ENCODE measurements at places on chromosomes 6 and 20.

- no peak for DNase-seq
Observed at GRCh38 chr20:21315138-21315537, 12.0 kb downstream of the XRN2 start.

DNA sequence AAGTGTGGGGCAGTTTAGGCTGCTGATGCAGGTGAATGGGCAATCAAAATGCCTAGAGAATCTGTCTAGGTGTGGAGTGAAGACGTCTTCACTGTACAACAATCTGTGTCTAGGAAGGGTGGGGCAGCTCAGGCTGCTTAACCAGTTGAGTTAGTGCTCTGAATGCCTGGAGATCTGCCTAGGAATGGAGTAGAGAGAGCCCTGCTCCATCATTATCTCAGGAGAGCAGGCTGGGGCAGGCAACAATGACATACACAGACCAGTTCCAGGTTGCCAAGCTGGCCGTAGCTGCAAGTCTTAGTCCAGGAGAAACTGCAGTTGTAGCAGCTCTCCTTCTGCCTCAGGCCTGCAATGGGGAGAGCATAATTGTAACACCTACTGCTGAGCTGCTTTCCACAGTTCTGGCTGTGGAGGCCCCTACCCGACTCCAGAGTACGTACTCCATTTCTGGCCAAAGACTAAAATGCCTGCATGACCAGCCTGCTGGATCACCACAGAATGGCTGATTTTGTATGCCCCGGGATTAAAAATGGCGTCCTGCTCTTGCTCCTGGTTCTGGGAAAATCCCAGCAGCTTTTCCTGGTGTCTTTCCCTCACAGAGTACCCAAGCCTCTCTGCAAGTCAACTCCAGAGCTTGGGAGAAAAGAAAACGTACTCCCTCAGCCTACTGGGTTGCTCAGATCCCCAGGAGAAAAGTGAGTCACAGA lies 545.4 kb downstream of the ADGRB3 start:
- no peak for DNase-seq

DNA sequence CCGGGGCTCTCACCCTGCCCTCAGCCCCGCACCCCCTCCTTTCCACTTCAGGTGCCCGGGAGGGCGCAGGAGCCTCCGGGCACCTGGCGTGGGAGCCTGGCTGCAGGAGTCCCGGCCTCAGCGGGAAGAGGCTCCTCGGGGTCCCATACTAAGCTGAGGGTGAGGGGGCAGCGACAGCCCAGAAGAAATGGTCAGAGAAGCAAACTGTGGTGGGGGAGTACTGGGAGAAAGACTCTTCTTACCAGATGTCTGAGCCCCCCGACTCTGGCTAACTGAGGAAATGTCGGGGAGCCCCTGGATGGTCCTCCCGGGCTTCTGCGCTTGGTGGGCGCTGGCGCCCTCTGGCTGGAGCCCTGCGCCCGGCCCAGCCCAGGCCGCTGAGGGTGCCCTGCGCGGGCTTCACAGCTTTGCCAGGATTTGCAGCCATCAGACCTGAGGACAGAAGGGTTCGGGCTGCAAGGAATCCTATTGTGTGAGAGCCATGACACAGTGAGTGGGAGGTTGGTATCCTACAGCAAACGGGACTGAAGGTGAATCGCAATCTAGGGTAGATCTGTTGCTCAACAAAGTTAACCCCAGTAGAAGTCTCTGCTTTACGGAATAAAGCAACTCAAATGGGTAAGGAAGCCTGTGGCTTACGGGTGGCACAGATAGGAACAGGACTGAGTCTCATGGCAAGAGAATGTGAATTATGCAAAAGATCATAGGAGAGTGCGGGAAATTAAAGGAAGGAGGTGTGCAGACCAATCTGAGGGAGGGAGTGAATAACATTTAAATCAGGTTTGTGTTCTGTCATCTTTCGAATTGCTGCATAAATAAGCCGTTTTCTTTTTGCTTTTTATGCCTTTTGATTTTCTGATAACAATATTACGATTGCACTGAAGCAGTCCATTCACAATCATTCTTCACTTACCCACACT lies 639 bp upstream of the RCAN2 start:
- no peak for DNase-seq

- no peak for DNase-seq
Observed at GRCh38 chr20:48054051-48054450, 268.8 kb upstream of the SULF2 start.

DNA sequence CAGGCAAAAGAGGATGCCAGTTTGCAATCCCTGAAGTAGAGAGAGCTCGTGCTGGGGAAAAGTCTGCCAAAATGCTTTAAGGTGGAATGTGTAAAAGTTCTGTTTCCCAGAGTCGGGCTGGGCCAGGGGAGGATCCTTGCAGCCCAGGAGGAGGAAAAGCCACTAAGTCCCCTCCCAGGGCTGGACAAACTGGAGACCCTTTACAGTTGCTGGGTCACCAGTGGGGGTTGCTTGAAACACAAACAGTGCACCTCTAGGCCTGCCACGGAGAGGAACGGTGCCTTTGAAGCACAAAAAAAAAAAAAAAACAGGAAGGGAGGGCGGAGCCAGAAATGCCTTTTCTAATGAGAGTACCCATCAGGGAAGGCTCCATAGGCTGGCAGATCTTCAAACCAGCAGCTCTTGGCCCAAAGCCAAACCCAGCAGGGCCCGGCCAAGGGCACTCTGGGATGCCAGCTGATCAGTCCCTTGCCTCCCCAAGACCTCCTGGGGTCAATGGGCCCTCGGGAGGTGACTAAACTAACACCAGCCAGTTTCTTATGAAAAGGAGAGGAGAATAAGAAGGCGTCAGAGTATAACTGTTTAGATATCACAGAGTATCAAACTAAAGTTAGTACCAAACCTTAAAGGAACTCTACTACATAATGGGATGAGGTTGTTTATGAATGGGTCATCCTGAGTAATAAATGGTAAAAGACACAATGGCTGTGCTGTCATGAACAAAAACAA lies 23.7 kb downstream of the HLA-A start:
- peak; percentile 88 for DNase-seq

DNA sequence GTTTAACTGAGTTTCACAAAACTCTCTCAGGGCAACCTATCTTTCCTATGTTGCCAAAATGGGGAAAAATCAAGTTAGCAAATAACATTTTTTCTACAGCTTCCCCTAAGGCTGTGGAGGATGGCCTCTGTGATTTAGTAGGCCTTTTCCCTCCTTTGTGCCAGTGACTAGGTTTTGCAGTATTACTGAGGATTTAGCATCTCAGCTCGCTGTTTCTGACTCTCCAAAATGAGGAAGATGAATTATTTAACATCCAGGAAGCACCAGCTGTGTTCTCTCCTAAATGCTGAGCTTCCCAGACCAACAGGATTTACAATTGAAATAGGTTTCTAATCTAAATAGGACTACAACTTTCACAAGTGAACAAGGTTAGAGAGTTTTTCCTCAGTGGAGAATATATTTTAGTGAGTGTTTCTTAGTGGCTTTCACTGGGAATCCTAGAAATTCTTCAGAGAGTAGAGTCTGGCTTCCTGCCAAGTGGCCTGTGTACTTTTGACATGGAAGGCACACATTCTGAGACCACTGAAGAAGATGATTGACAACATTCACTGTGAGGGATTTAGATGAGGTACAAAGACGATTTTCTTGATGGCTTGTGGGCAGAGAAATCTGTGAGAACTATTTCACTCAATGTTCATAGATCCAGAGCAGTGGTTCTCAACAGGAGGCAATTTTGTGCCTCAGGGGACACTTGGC lies 62.4 kb downstream of the PTCHD4 start:
- DNase-seq = no peak

GRCh38 chr6:166460473-166461437 lies 78.0 kb upstream of the MPC1 start:
- no peak for DNase-seq

DNA sequence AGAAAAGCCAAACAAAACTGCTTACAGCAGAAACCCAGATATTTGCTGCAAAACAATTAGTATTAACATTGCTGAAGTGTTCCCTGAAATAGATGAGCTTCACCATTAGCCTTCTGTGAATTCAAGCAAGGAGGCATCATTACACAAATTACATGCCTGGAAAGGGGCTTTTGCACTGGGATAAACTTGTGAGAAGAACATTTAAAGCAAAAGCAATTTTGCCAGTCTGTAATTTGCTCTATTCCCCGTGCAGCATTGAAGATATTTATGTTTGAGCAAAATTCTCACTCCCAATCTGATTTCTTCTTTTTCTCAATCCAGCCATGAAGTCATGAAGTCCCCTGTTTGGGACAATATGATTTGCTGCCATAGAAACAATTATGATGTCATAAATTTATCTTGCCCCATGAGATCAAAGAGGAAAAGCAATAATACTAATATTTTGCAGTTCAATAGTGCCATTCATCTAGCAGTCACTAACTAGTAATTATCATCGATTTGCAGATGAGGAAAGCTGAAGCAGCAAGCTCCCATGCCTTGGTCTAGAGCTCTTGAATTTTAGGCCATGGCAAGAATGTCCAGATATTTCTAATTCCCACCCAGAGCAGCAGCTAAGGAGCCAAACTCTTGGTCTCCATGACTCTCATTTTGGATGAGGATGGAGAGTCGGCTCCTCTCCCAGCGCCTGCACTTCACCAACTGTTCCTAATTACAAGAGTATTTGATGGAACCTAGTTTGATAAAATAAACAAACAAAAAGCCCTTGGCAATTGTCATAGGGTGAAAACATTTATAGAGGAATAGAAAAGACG lies 49.5 kb upstream of the CCN6 start:
- no peak for DNase-seq

DNA sequence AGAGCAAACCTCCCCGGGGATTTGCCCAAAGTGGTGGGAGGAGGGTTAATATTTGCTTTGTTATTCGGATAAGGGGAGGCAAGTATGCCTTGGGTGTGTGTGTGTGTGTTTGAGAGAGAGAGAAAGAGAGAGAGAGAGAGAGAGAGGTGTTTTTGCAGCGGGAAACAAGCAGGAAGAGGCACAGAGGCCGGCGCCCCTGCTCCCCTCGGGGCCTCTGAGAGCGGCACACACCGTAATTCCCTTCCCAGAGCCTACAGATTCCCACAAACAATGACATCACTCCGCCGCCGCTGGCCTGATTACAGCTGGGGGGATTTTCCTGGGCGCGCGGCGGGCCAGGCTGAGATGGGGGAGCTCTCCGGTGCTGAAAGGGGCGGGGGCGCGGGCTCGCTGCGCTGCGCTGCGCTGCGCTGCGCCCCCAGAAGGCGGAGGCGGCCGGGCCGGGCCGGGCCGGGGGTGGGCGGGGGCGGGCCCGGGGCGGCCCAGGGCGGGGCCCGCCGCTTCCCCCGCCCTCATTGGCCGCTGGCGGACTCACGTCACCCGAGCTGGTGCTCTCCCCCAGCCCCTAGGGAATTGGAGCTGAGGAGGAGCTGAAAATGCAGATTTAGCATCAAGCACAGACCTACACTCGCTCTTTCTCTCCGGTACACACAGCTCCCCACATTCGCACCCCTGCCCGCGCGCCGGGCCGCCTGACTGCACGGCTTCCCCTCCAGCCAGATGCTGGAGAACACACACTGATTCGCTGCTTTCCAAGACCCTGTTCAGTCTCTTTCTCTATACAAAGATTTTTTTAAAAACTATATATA lies at the start of gene PCSK2:
TSS of gene PCSK2 (plus strand) at position 631 of the 809 bp plus-strand sequence. CDS start 266 bp downstream, outside the sequence.
- no peak for DNase-seq

GRCh38 chr20:37821696-37822095 lies 81.2 kb upstream of the VSTM2L start:
- no peak for DNase-seq

- no peak for DNase-seq
Observed at GRCh38 chr20:16260911-16261310, 312.3 kb downstream of the KIF16B start.

GRCh38 chr6:100575921-100576320 lies 111.2 kb upstream of the SIM1 start:
- DNase-seq = no peak

DNA sequence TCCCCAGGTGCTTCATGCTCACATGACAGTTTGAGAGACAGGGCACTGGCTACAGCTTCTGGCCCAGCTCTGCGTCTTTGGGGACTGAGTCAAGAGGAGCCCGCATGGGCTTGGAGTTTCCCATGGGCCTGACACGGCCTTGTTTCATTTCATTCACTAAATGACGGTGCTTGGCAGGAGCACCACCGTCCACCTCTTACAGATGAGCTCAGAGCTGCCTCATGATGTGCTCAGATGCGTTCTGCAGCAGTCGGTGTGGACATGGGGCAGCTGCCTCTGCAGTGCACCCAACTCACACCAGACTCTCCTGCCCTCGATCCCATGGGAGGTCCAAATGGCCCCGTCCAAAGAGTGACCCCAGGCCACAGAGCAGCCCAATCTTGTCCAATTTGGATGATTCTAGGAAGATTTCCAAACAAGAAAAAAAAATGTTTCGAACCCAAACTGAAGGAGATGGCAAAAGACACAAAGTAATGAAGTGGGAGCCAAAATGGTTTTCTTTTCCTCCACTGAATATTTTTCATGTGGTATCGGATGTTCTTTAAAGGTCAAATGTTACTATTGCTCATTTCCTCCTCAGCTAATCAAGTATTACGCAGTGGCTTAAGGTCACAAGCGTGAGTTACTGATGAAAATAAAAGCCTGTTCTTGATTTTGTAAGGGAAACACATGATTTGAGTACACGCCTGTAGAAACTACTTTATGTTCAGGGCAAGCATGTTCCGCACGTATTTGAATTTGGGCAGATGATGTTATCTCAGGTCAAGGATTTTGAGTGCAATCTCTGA lies 524.2 kb downstream of the CDH26 start:
- DNase-seq = no peak

- DNase-seq = no peak
Observed at GRCh38 chr6:35485402-35485877, 11.4 kb downstream of the TEAD3 start.

DNA sequence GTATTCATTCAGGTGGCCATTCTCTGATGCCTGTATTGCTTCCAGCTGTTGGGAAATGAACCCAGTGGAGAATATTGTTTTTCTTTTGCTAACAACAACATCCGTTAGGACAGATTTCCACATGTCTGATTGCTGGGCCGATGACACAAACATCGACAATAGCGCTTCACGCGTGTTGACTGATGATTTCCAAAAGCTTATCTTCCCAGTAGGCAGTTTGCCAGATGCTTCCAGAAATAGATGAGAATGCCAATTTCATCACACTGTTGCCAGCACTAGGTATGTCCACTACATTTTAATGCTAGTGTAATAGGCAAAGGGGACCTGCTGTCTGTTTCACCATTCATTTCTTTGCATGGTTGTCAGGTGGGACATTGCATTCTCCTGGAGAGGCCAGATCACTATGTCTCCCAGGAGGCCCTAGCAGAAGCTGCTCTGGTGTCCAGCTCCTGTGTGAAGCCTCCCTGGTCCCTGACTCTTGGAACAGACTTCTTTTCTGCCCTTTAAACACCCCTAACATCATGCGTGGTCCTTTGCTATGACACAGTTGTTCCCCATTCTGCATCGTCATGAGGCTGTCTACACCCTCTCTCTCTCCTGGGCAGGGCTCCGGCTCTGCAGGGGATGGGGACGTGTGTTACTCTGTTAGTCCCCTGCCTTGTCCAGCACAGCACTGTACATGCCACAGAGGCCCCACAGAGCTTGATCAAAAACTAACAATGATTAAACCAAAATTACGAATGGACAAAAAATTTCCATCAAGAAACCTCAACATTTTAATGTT lies 181.6 kb downstream of the CDH26 start:
- DNase-seq = no peak

GRCh38 chr20:19996917-19997316 lies 20.2 kb upstream of the NAA20 start:
- no peak for DNase-seq

- DNase-seq = no peak
Observed at GRCh38 chr20:18986895-18987580, 173.5 kb downstream of the SCP2D1 start.

- no peak for DNase-seq
Observed at GRCh38 chr6:144055121-144055931, 40.0 kb downstream of the SF3B5 start.

GRCh38 chr6:38150681-38151296 lies 331.3 kb downstream of the ZFAND3 start:
- DNase-seq = no peak

Data from T-helper 1 cell (primary cell).